C1 segment of cervical spinal cord (tissue), 14 donors: ENCODE measurements at places on chromosomes 3 and 15.

GRCh38 chr3:161253711-161254110, 32.6 kb downstream of the NMD3 start:
- DNase-seq: no peak

GRCh38 chr3:74465715-74466410, 148.6 kb downstream of the CNTN3 start:
- DNase-seq: no peak

GRCh38 chr3:37183976-37184375, 9.6 kb upstream of the LRRFIP2 start:
- no peak for DNase-seq

- DNase-seq: no peak
Measured at GRCh38 chr3:79672731-79673130, 95.1 kb downstream of the ROBO1 start.

GRCh38 chr3:148727231-148727630, 29.5 kb downstream of the AGTR1 start:
- no peak for DNase-seq

GRCh38 chr15:62464705-62465104, 299.6 kb upstream of the C2CD4B start:
- DNase-seq: no peak

DNA sequence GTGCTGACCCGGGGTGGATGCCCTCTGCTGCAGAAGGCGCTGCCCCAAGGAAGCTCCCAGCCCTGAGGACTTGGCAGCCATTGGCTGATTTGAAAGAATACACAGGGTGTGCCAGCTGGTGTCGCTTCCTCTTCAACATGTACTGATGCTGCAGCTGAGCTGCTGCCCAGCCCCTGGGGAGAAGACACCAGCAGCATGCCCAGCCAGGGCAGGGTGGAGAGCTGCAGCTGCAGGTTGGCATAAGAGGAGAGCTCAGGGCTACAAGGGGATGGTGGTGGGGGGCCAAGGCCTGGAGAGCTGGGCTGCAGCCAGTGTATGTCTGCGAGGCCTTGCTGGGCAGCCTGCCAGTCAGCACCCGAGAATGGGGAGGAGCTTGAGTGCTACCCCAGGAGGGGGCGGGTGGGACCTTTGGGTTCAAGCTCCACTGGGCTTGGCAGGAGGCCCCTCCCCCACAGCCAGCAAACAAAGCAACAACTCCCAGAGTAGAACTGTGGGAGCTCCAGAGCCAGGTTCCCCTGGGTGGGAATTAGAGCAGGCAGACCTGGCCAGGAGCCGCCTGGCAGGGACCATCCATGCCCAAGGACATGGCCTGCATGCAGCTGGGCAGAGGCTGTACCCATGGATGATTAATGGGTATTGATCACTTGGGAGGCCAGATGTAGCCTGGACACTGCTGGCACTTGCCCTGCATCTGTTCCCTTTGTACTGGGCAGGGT, 9.2 kb upstream of the SEMA4B start:
- DNase-seq: peak; percentile 82

DNA sequence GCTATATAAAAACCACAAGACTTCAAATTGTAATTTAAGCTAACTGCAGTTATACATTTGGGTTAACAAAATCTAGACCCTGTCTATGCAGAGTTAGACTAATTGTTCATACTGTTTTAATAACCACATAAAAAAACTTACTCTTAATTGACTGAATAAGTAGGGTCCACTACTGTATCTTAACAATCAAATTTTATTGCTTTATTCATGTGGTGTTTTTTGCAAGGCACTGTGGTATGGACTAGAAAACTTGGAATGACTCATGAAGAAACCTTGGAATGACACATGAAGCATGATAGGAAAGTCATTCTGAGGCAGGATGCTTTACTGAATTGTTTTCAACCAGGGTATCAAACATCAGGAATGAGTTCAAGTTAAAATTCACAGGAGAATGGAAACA, 2.3 kb downstream of the SERP1 start:
- DNase-seq: no peak

GRCh38 chr3:159904911-159905310, 83.7 kb upstream of the IL12A start:
- DNase-seq: no peak

DNA sequence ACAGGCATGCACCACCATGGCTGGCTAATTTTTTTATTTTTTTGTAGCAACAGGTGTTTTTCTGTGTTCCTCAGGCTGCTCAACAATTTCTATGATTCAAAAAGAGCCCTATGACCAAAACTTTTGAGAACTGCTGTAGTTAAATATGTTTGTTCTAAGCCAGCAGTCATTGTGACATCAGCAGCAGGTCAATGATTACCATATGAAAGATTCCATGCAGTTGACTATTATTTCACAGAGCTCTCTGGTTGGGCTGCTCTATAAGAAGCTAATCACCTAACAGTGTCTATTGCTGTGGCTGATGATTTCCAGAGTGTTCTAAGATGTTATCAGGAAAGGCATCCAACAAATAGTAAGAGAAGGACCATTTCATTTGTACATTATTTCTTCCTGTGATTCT, at the start of gene CCDC54:
CCDC54 (plus strand) TSS at position 289 of the 400 bp plus-strand sequence. CDS start 149 bp downstream, outside the sequence.
- DNase-seq: no peak

GRCh38 chr3:34008836-34009809, 210.7 kb downstream of the PDCD6IP start:
- no peak for DNase-seq

GRCh38 chr3:32686713-32687112, 1.7 kb downstream of the CNOT10 start:
- DNase-seq: no peak

GRCh38 chr3:192545333-192545732, 182.0 kb downstream of the FGF12 start:
- no peak for DNase-seq

GRCh38 chr3:31945738-31946052, 35.4 kb downstream of the OSBPL10 start:
- no peak for DNase-seq

DNA sequence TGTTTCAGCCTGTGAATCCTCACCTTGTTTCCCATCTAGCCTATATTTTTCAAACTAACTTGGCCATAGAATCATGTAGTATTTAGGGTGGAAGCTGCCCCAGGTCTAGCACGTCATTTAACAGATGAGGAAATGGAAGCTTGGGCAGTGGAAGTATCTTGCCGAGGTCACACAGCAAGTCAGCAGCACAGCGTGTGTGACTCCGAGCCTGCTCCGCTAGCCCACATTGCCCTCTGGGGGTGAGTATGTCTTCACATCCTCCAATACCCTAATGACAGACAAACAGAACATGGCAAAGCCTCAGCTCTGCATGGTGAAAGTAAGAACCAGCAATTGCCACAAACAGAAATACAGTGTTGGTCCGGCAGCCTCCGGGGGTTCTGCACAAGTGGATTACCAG, 2.2 kb upstream of the CCR5 start:
- DNase-seq: no peak

- no peak for DNase-seq
Measured at GRCh38 chr3:182138393-182138792, 426.7 kb downstream of the SOX2 start.

GRCh38 chr3:166685246-166685645, 694.9 kb downstream of the ZBBX start:
- DNase-seq: no peak

- DNase-seq: no peak
Measured at GRCh38 chr3:37054370-37054769, 61.1 kb downstream of the MLH1 start.

GRCh38 chr3:115071601-115072000, 75.5 kb downstream of the ZBTB20 start:
- peak; percentile 46 for DNase-seq

- DNase-seq: no peak
Measured at GRCh38 chr3:175342196-175342595, 483.1 kb downstream of the NAALADL2 start.

GRCh38 chr3:140250945-140251344, 316.0 kb downstream of the CLSTN2 start:
- no peak for DNase-seq

DNA sequence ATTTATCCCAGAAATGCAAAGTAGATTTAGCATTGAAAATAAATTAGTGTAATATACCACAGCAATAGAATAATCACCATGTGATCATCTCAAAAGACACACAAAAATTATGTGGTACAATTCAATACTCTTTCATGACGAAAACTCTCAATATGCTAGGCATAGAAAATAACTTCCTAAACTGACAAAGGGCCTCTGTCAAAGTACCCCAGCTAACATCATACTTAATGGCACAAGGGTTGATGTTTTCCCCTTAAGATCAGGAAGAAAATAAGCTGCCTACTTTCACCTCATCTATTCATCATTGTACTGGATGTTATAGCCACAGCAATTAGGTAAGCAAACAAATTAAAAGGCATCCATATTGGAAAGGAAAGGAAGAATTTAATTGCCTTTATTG, 22.7 kb upstream of the NIPA2 start:
- DNase-seq: no peak

- no peak for DNase-seq
Measured at GRCh38 chr3:177377166-177377565, 179.9 kb upstream of the TBL1XR1 start.

- DNase-seq: no peak
Measured at GRCh38 chr3:72383883-72384282, 464.4 kb downstream of the SHQ1 start.

DNA sequence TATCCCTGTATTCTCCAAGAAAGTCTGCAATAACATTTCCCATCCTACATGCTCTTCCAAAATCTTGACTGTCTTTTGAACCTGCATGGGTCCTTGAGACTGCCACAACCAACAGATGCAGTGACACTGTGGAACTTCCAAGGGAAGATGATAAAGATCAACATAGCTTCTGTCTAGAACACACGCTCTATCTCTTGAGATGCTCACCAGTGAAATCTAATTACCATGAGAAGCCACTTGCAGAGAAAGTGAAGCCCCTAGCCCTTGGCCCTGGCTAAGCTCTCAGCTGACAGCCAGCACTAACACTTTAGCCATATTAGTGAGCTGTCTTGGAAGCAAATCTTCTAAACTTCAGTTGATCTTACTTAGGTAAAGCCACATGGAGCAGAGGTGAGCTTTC, 36.6 kb downstream of the EOMES start:
- DNase-seq: no peak

GRCh38 chr15:74573987-74574386, 33.0 kb downstream of the ARID3B start:
- DNase-seq: no peak

DNA sequence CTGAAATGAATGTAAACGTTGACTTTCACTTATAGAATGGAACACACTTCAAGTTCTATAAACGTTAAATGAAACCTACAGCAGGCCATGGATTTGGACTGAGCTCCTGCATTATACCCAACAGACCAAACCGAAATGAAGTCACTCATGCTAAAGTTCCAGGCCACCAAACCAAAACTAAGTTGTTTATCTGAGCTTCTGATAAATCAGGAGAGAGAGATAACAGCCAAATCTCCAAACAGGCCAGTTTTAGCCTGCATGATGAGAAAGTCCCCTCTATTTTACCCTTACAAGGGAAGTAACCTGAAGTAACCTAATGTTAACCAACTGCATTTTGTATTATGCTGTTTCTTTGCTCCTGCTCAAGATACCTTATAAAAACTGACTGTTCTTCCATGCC, 44.5 kb downstream of the DCUN1D1 start:
- DNase-seq: no peak

GRCh38 chr3:50572158-50572557, 2.8 kb downstream of the HEMK1 start:
- peak; percentile 30 for DNase-seq

GRCh38 chr3:117126946-117127546, 417.5 kb downstream of the TUSC7 start:
- DNase-seq: no peak

- no peak for DNase-seq
Measured at GRCh38 chr15:81411051-81411450, 37.0 kb upstream of the TMC3 start.

GRCh38 chr3:143201870-143202752, 82.5 kb downstream of the CHST2 start:
- DNase-seq: no peak

- no peak for DNase-seq
Measured at GRCh38 chr3:48629894-48630293, 5.4 kb downstream of the SLC26A6 start.

GRCh38 chr15:70037292-70037640, 60.5 kb downstream of the TLE3 start:
- no peak for DNase-seq

DNA sequence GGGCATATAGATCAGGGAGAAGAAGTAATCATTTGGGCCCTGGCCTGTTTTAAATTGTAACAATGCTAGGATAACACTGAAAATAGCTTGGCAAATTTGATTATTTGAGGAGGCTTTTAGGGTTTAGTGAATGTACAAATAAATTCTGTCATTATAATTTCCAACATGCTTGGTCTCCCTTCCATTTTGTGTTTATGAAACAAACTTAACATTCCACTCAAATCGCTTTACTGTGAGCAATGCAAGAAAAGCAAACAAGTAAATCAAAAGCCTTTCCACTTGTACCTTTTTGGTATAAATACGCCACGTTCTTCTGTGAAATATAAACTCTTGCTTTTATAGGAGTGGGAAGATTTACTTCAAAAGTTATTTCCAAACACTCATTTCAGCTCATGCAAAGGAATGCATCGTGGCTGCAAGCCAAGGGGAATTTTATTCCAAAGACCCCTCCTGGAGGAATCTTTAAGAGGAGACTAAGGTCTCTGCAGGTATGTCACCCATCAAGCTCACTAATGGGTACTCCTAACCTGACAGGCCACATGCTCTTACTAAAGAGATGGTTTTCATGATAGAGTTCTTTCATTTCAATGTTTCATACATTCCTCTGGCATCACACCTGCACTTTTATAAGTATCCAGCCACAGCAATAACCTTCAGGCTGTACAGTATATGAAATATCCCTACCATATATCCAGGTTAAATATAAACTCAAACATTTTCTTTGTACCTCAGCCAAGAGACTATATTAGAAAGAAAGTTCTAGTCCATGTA, 115.2 kb downstream of the P3H2 start:
- no peak for DNase-seq

DNA sequence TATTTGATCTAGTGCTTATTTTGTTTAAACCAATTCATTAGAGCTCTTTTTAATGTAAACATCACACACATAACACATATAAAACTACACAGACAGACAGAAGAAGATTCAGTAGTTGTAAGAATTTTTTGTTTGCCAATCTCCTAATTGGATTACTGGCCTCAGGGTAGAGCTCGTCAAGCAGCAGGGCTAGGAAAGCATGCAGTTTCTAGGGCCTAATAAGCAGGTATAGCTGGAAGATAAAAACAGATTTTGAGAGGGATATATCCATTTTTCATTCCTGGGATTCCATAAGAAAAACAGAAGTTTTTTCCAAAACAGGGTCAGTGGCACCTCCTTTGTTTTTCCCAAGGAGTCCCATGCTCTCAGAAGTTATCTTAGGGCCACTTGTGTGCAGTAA, 265.2 kb upstream of the SGO1 start:
- no peak for DNase-seq

DNA sequence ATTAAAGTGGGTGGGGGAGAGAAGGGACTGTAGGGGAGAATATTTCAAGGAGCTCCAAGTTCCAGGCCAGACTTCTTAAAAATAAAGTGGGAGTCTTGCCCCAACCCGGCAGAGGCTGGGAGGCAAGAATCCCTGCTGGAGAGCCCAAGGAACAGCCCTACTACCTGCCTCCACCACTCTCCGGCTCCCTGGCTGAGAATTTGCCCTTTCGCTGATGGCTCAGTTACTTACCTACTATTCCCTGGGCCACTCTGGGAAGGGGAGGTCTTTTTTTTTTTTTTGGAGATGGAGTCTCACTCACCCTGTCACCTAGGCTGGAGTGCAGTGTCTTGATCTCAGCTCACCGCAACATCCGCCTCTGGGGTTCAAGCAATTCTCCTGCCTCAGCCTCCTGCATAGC, 15.5 kb downstream of the MYL3 start:
- DNase-seq: no peak

GRCh38 chr15:64014995-64015394, 31.3 kb downstream of the DAPK2 start:
- no peak for DNase-seq

- DNase-seq: no peak
Measured at GRCh38 chr3:4030624-4031023, 231.4 kb downstream of the LRRN1 start.
